ENCODE measurements at places on chromosomes 3 and 15.

GRCh38 chr15:91679447-91679846 is 174.1 kb upstream of the SLCO3A1 start:
- DNase-seq = no peak

DNA sequence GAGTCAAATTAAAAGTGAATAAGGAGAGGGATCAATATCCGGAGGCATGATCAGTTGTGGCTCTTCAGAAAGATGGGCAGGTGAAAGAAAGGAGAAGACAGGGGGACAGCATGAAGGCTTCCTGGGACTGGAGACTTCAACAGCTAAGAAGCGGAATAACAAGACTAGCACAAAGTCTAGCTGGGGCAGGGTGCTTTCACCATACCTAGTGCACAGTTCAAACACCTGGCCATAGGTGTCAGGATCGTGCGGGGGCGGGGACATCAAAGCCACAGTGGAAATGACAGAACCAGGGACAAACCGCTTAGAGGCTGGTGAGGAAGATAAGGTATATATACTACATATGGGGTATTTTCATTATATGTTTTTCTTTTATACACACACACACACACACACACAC is 66.2 kb upstream of the FOXP1 start:
- no peak for DNase-seq

DNA sequence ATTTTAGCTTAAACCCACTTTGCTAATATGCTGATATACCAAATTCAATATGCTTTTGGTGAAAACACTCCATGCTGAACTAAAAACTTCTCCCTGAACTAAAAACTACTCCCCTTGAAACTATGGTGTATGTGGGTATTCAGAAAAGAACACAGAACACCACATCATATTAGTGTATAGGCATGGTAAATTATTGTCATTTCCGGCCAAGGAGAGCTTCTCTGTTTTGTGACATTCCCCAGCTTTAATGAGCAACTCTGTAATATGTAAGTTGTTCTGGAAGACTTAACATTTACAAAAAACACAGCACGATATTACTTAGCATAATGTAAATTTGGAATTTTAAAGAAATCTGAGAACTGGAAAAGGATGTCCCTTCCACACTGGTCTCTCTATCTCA is 269.9 kb upstream of the WNT5A start:
- no peak for DNase-seq

GRCh38 chr15:85622221-85622831 is 172.4 kb downstream of the KLHL25 start:
- no peak for DNase-seq

GRCh38 chr15:57035664-57036063 is 117.2 kb downstream of the TCF12 start:
- no peak for DNase-seq

DNA sequence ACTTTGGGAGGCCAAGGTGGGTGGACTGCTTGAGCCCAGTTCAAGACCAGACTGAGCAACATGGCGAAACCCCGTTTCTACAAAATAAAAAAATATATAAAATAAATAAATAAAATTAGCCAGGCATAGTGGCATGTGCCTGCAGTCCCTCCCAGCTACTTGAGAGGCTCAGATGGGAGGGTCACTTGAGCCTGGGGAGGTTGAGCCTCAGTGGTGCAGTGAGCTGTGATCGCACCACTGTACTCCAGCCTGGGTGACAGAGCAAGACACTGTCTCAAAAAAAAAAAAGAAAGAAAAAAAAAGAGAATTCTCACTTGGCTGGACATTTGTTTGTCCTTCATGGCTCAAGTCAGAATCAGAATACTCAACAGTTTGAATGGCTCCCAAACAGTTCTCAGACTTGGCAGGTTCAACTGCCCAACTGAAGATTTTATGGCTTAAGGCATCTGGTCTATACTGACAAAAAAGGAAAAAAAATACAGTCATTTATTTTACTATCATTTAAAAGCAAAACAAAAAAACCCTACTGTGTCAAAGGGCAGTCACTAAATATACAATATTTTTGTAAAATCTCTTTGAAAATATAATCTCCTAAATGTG is 106.6 kb downstream of the FBXL22 start:
- DNase-seq = no peak

GRCh38 chr3:180246688-180247195 is 210.0 kb upstream of the PEX5L start:
- no peak for DNase-seq

- peak; percentile 94 for DNase-seq
Observed at GRCh38 chr3:42043099-42043813, 47.9 kb upstream of the TRAK1 start.

DNA sequence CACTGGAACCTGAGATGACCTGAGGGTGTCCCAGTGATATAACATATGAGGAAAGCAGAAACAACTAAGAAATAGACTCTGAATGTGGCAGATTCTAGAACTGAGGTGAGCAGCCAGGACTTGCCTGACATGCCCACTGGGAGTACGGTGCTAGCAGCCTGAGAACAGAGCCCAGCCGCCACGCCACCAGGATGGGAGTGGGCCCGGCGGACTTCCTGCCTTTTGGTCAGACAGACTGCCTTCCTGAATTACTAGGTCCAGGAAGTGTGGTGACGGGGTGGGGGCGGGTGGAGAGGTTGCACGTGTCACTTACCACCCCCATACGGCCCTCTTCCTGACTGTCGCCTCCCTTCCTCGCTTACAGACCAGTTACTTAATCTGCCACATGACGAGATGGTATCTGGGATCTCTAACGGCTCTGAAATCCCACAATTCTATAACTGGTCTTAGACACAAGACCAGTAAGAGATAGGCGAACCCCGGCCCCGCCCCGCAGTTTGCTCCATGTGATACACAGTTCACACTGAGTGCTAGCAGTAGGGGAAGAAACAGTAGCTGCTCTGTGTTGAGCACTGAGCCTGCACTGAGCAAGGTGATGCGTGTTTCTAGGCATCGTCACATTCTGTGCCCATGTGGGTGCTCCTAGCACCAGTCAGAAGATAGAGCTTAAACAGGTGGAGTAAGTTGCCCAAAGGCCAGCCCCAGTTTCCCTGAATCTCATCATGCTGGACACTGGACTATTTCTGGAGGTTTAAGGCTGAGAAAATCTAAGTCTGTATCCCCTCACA is 95.7 kb downstream of the CPN2 start:
- DNase-seq = no peak

DNA sequence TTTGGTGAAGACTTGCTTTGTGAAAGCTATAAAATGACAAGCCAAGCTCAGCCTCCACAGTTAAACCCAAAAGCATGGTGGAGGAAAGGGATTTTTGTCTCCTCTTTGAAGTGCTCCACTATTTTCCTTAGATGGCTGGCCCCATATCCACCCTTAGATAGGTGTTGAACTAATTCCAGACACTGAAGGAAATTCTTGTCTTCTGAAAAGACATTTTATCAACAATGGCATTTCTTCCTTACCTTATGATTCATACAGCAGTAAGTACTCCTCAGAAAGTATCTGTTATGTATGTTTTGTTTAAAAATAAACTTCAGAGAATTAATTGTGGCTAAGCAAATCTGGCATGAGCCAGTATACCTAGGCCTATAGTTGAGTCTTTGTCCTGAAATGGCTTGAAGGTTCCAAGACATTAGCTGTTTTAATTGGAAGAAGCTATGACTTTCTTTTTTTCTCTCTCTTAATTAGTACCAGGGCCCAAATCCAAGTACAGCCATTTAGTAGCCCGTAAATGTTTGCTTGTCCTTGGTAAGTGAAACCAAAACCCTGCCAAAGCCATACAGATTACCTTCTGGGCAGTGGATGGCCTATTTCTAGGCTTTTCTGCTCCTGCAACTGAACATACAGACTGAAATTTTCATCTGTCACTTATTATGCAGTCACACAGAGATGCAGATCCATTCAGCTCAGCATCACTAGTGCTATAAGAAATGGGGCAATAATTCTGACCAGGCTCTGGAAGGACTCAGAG is 5.1 kb upstream of the BFSP2 start:
- DNase-seq = peak; percentile 39

DNA sequence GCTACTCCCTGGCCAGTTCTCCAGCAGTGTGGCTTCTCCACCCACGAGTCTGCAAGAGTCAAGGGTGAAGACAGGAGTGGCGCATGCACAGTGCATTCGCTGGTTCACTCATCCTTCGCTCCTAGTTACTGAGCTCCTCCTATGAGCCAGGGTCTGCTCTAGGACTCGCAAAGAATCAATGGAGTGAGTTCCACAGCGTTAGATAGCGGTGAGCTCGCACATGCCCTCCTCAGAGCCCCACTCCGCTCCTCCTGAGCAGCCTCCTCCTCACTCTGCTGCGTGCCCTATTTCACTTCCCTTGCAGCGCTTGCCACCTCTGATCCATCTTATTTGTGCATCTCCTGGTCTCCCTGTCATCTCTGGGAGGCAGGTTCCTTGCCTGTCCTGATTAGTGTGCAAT is 63.0 kb downstream of the NUP210 start:
- DNase-seq = no peak

DNA sequence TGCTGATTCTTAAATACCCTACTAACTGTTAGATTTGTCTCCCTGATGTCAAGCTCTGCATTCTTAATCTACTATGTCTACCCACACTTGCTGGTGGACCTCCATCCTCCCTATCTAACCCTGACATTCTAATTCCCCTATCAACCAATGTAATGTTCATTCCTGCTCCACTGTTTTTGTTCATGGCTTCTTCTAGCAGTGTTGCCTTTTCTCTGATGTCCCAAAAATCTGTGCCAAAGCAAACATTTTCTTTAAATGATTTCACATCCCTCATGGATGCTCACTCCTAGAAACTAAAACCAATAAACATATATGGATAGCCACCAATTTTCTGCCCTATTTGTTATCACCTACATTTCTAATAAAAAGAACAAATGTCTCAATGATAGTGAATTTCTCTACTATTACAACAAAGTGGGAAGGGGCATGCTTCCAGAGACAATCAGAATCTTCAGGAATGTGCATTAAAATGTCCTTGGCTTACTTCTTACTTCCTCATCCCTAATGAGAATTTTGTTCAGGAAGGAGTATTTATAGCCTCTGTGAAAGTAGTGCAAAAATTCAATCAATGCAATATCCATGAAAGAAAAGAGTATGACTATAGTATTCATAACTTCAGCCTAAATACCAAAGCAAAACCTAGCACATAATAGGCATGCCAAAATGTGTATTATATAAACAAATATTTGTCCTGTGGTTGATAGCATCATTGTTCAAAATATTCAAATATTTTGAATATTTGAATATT is 273.3 kb downstream of the ZNF385D start:
- DNase-seq = peak; percentile 29

DNA sequence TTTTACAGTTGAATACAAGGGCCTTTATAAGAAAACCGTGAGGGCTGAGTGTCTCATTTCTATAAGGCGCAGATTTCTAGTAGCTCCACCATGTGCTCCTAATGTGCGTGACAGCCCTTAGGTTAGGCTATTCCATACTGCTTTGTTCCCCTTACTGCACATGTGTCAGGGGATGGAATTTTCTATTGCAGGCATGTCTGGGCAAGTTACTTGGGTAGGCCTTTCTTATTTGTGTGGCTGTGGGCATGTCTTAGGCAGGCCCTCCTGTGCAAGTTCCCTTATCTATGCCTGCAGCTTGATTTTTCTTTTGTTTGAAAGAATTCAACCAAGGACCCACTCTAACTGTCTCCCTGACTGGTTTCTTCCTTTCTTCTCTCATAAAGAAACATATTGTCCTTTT is 434.2 kb upstream of the CNTN3 start:
- DNase-seq = peak; percentile 3

GRCh38 chr15:85463976-85464375 is 83.6 kb downstream of the AKAP13 start:
- no peak for DNase-seq

DNA sequence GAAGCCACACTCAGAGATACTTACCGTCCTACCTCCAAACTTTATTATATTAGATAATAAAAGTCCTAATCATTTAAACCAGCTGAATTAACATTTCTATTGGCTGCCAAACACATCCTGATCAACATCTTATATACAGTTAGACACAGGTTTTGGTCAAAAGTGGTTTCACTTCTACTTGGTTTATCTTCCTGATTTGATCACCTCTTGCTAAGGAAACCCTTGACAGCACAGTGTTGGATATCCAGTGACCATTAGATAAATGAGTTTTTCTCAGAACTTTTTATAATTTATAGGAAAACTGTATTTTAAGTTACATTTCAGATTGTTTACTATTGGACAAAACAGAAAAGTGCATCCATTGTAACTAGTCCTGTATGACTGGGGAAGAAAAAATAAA is 198.4 kb upstream of the NR2F2 start:
- no peak for DNase-seq

GRCh38 chr15:83854950-83855707 is 201.2 kb downstream of the ADAMTSL3 start:
- DNase-seq = peak; percentile 78

DNA sequence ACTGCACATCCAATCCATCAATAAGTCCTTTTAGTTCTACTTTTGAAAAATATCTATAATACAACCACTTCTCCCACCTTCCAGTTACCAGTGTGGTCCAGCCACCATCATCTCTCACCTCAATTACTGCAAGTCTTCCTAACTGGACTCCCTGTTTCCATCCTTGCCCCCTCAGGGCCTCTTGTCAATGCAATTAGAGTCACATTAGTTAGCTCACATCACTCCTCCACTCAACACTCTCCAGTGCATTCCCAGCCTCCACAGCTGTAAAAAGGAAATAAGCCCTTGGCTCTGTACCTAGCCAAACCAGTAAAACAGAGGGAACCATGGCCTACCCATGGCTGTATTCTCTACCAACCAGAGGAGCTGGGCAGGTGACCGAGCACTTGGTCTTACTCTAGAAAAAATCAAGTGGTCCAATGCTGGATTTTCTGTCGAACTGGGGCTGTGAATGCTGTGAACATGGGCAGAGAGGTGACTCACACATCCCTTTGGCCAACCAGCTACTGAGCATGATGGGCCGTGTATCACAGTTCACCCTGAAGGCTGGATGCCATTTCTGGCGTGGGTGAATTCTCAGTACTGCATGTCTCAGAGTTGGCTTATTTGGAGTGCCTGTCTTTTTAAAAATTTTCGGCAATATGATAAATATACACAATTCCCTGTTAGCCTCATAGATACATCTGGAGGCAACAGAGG is 62.5 kb upstream of the C15orf61 start:
- peak; percentile 7 for DNase-seq

DNA sequence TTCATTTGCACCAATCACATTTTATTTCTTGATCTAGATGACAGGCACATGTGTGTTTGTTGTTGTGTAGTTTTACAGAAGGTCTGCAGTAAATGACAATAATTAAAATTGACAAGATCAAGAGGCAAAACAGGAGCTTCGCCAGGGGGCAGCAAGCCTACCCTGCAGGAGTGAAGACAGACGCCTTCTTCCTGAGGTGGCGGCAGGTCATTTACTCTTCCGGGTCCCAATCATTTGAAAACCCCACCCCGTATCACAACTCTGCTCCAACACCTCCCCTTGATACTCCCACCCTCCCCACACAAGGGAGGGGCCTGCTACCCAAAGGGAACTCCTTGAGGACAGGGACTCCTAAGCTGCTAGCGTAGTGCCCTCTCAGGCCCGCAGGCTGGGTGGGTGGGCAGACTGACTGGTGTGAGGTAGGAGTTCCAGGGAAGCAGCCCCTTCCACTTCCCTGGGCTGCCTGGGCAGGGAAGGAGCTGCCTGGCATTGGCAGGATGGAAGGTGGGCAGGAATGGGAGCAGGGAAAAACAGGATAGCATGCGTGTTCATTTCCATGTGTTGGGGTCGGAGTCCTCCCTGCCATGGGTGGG is 13.1 kb downstream of the CHDH start:
- DNase-seq = no peak
